ENCODE measurements at places on chromosomes 7 and 10.

GRCh38 chr7:116542618-116543017 lies 17.8 kb downstream of the CAV1 start:
- DNase-seq: no peak

DNA sequence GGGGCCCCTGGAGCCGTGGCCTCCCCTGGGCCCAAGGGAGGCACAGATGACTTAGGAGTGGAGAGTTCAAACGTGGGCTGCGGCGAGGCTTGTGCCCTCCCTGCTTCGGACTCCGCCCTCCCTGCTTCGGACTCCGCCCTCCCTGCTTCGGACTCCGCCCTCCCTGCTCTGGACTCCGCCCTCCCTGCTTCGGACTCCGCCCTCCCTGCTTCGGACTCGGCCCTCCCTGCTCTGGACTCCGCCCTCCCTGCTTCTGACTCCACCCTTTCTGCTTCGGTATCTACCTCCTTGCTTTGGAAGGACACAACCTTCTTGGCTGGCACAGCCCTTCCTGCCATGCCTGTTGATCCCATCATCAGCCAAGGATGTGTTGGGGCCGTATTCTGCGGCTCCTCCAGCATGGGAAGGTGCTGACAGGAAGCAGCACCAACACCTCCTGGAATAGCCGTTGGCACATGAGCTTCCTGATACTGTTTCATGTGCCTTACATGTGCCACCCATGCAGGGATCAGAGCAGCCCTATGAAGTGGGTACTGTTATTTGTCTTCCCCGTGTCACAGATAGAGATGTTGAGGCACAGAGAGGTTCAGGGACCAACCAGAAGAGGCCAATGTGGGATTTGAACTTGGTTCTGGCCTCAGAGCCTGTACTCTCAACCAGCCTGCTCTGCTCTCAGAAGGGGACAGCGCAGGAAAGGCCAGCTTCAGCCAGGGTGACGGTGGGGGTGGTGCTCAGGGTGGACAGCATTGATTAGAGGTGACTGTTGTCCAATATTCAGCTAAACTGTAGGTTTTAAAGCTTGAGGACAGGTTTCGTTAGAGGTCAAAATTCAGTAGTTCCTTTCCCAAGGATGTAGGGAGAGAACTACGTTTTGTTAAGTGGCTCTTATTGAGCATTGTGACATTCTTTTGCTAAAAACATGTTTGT lies 114.5 kb downstream of the NKX6-2 start:
- no peak for DNase-seq

DNA sequence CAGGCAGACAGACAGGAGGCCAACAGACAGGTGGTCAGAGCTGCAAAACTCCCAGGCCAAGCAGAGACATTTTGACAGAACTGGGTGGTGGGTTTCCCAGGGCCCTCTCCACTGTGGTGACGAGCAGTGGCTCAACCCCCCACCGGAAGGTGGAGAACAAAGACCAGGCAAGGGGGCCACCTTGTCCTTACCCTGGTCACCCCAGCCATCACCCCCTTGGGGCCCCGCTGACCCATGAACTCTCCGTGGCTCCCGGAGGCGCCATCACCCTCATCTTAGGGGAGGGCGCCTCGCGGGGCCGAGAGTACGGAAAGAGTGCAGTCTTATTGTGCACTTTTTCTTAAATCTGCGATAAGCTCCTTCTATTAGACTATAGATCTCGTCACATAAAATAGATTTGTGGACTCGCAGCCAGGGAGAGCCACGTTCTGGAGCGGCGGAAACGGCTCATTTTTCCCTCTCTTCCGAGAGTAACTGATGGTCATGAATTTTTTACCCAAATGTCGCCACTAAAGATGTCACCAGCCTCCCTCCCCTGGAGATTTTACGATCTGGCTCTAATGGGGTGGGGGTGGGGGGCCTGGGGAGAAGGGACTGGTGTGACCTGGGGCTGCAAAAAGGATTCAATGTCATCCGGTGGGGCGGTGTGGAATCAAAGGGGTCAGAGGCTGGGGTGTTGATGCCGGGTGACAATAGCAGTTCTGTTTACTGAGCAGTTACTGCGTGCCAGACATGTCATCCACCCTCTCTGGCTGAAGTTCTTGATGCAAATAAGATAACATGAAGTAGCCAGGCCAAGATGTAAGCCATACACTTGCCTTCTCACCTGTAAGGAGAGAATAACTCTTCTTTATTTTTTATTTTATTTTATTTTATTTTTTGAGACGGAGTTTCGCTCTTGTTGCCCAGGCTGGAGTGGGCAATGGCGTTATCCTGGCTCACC lies 71.1 kb upstream of the MYL10 start:
- DNase-seq: no peak

DNA sequence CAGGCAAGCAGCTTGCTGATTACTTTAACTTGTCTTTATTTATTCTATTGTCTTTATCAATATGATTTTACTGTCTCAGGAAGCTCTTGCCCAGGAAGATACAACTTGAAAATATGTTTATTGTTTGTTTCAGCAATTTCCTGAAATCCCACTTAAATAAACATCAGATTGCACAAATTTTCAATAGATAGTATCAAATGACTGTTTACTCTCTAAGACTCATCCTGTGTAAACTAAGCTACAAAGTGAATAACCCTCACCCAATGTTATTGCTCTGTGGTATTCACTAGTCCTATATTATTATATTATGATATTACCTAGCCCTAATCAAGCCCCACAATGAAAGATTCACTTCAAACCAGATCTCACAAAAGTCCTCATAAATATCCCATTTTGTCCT lies 130.4 kb upstream of the HPS1 start:
- DNase-seq: no peak

- DNase-seq: no peak
These were observed 634.8 kb downstream of the TYW1 start for GRCh38 chr7:67631476-67631875.

GRCh38 chr10:3347413-3348182 lies 175.0 kb upstream of the PITRM1 start:
- DNase-seq: no peak

- no peak for DNase-seq
These were observed 50.5 kb upstream of the NANOS1 start for GRCh38 chr10:118978998-118979350.

- no peak for DNase-seq
These were observed 1046.2 kb downstream of the XPNPEP1 start for GRCh38 chr10:108877095-108877561.

- DNase-seq: no peak
These were observed 124.2 kb downstream of the RNF32 start for GRCh38 chr7:156764766-156765165.

DNA sequence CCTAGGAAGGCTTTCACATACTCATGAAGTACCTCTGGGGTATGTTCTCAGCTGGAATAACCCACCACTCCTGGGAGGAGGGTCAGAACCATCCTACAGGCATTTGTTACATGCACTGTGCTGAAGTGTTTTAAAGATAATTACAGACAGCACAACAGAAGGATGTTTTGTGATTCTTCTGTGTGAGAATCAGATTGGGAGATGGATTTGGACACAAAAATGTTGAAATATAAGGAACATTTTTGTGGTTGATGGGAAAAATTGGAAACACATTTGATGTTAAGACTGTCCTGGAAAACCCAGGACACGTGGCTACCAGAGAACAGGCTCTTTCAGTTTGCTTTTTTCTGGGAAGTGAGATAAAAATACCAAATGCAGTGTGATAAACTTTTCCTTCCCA lies 61.4 kb downstream of the BICC1 start:
- no peak for DNase-seq

GRCh38 chr7:7682861-7683260 lies 35.5 kb downstream of the RPA3 start:
- DNase-seq: no peak

GRCh38 chr7:158419238-158419785 lies 168.3 kb downstream of the PTPRN2 start:
- DNase-seq: no peak

GRCh38 chr7:69208276-69208675 lies 390.0 kb upstream of the AUTS2 start:
- DNase-seq: no peak
